ENCODE measurements at places on chromosomes 4 and X.

DNA sequence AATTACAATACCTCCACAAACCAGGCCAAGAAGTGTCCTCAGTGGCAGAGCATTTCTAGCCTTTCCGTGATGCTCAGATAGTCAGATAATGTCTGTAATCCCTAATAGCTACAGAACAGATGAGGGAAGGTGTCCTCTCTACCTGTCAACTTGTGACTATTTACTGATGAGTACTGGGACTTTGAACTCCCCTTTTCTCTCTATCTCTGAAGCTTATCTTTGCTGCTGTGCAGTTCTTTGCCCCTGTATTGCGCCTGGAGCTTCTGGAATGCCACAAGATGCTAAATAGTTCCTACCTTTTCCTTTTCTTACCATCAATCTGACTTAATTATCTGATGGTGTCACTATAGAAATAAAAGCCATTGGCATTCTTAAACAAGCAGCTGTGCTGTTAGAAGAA is 30.5 kb downstream of the FGF2 start:
- DNase-seq, result no peak

DNA sequence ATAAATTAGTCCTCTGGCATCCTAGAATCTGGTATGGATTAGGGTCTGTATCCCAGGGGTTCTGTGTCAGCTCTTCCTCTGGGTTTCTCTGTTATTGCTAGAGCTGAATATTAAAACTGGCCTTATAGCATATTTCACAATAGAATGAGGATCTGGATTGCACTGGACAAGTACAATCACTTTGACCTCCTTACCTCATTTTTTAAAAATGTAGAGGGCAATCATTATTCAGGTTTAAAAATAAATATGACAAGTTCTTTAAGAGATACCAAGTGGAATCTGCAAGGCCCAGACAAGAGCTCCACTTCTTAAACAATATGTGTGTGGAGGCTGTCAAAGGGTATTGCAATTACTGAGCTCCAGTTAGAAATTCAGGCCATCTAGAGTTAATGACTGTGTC is 1.4 kb downstream of the PALLD start:
- no peak for DNase-seq

- no peak for DNase-seq
Measured at GRCh38 chrX:7242613-7243012, 94.7 kb upstream of the PUDP start.

GRCh38 chrX:53223955-53224859 is 800 bp downstream of the KDM5C start:
- DNase-seq, result peak; percentile 37

GRCh38 chrX:24002167-24002566 is 24.8 kb downstream of the KLHL15 start:
- no peak for DNase-seq
